HEK293T (cell line): ENCODE measurements at places on chromosomes 4 and X.

DNA sequence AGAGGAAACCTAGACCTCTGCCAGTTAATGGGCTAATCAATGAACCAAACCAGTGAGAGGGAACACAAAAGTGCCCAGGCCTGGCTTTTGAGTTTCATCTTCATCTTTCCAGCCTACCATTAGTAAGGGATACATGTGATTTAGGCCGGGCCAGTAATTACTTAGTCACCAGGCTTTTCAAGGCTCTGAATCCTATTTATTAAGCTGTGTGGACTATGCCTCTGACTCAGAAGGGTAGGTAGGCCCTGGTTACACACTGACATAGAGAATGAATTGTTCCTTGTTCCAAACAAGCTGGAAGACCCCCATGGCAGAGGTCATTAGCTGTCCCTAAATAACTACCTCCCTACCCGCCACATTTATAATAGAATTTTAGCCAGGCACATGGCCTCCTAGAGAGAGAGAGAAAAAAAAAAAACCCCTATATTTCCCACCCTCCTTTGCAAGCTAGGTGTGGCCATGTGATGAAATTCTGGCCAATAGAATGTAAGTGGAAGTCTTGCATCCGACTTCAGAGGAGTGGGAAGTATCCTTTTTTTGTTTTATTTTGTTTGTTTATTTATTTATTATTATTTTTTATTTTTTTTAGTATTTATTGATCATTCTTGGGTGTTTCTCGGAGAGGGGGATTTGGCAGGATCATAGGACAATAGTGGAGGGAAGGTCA, 112.3 kb upstream of the BCOR start:
- DNase-seq: no peak

- DNase-seq: no peak
Observed at GRCh38 chr4:13765539-13765938, 138.0 kb upstream of the BOD1L1 start.

DNA sequence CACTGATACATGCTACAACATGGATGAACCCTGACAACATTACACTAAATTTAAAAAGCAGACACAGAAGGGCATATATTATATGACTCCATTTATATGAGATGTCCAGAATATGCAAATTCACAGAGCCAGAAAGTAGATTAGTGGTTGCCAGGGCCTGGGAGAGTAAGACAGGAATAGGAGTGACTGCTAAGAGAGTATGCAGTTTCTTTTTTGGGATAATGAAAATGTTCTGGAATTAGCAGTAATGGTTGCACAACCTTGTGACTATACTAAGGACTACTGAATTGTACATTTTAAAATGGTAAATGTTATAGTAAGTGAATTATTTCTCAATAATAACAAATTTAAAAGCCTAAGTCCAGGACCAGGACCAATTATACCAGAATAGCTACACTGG, 29.5 kb upstream of the NUP54 start:
- DNase-seq: no peak

DNA sequence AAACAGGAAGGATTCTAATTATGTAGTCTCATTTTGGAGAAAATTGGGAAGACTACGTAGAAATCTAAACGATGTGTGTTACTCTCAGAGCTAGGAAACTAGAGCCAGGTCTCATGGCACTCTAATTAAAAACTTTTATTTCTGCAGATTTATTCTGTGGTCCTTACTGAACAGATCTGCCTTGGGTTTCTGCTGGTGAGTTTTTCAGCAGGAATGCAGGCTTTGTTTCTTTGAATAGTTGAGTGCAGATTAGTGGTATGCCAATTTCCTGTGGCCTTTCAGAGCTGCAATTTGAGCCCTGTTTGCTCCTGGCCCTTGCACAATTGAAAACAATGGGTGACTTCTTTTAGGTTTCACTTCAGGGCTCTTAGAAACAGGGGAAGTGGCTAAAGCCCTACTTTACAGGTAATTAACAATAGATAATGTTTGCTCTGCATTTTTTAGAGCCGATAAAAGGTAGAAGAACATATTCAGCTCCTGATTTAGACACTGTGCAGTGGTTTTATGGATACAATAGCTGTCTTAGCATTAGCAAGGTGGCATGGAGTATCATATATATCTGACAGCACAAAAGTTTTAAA, 21.8 kb downstream of the SPRY1 start:
- no peak for DNase-seq

DNA sequence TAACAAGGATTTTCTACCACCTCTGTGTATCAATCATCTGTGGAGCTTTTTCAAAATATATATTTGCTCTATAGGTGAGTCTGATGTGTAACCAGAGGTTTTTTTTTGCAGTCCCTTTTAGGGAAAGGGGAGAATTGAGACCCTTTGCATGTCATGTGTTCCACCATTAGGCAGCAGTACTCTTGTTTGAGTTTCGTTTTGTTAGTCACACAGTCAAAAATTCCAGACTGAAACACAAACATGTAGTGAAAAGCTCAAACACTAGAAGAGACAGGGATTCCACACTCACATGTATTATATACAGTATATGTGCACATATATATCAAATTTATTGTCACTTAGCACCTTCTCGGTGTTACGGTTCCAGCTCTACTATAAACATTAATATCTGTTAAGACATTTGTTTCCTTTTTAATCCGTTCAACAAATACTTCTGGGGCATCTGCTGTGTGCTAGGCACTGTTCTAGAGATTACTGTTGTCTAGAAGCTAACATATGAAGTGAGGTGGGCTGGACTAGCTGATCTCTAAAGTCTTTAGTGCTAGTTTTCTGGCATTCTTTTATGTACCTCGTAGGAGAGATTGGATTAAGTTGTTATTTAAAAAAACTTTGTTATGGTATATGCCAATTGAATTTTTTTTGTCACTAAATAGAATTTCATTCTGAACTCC, 5.5 kb downstream of the USP9X start:
- no peak for DNase-seq

- no peak for DNase-seq
Observed at GRCh38 chr4:98539299-98539698, 119.1 kb downstream of the TSPAN5 start.

- no peak for DNase-seq
Observed at GRCh38 chrX:9091258-9091657, 57.3 kb upstream of the FAM9B start.

DNA sequence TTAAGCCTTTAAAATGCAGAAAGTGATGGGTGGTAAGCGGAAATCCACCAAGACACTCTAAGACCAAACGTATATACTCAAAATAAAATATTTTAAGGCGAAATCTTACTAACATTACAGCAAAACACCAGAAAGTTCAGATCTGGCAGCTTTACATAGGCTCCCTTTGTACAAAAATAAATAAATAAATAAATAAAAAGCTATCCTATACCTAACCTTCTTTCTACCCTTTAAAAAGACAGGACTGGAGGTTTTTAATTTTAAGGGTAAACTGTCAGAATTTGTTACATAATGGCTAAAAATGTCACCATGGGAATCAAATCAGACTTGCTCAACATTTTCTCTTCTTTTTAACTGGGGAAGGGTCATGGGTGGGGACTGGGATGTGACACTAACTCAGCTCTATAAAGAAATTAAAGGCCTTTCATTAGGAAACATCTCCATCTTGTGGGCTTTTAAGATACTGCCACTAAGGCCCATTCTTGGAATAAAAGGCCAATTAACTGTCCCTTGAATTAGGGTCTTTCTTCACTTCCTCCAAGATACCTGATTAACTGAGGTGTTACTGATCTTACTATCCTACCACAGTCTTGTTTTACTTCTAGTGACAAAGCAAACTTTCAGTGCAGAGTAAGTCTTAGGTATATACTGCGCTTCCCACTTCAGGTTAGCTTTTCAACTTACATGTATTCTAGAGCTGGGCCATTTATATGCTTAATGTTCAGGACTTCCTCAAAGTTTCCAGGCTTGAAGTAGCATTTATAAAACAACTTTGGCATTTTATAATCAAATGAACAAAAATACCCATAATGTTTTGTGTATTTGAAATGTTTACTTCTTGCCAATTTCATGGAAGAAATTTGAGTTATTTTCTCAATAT, 13.3 kb downstream of the HNRNPD start:
- peak; percentile 23 for DNase-seq

DNA sequence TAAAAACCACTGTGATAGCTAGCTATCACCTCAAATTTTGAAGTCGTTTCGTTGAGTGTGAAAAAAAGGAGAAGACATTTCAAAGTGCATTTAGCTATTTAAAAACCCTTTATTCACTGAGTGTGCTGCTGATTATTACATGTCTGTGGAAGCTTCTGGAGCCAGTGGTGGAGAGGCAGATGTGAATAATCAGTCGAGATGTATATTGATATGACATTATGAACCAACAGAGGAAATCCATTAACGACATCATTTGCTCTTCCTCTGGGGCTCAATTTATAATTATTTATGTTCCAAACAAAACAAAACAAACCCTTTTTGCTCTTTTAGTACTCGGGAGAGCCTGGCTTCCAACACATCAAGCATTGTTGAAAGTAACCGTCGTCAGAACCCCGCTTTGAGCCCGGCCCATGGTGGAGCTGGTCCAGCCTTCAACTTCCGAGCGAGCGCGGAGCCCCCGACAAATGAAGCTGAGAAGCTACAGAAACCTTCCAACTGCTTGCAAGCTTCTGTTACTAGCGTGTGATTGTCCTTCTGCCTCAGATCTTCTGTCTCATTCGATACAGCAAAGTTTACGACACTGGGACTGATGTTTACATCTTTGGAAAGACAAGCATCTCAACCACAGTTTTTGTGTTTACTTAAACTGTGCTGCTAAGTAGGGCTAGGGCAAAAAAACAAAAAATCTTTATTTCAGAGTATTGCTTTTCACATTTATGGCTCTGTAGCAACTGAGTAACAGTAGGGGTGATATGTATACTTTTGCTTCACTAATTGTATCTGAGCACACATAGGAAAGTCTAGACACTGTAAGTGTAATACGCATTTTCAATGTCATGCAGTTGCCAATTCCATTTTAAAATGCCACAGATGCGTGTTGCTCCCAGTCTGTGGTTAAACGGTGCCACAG, 111.9 kb downstream of the STOX2 start:
- peak; percentile 6 for DNase-seq

DNA sequence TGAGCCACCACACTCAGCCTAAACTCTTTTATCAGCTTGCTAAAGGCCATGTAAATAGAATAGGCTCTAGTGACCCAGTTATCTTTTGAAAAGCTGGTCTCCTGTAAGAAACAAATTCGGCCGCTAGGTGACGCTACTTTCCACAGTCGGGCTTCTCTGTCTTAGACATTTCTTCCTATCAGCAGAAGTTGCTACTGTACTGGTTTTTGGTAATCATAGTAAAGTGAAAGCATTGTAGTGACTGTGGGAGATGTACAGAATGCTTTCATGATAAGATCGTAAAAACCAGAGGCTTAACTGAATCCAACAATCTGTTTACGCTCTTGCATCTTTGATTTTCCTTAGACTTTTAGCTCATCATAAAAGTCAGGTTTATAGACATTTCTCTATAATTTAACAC, 82.6 kb downstream of the GK start:
- peak; percentile 59 for DNase-seq

GRCh38 chr4:121156822-121157769, 7.0 kb downstream of the TNIP3 start:
- DNase-seq: peak; percentile 68

DNA sequence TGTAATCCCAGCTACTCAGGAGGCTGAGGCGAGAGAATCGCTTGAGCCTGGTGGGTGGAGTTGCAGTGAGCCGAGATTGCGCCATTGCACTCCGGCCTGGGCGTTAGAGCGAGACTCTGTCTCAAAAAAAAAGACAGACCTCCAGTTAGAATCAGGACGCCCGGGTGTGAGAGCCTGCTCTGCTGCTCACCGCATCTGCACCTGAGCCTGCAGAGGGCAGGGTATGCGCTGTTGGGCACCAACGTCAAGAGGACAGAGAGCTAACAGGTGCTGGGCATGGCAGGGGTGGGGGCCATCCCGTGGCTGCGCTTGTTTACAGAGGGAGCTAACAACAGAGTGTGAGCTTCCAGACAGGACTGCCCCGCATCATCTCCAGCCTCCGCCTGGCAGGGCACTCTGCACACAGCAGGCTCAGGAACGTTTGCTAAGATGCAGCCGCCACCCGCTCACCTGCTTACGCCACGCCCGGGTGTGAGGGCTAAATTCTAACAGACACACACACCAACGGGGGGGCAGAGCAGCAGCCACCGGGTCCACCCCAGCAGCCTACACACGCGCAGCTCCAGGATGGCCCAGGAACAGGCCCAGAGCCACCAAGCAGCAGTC, 50.0 kb upstream of the CPLX1 start:
- DNase-seq: no peak

GRCh38 chr4:141389649-141390048, 169.0 kb downstream of the ZNF330 start:
- DNase-seq: no peak

DNA sequence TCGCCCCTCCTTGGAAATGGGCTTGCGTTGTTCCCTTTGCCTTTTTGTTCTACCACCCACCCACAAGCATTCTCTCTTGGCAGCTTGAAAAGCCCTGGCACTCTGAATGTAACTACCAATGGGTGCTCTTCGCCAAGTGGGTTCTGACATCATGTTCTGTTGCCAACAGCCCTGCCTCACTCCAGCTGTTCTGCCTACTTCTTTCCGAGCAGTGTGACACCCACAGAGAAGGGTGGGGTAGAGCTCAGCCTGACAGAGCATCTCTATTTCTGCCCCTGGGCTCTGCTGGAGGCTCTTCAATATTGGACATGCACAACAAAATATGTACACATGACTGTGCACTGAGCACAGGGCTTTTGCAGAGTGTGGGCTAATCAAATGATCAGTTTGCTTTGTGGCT, 15.6 kb upstream of the EXOSC9 start:
- no peak for DNase-seq

- DNase-seq: peak; percentile 89
Observed at GRCh38 chr4:56821381-56822243, at the start of gene SPINK2. SPINK2 (minus strand) TSS chr4:56821701; CDS start chr4:56821662, 39 bp downstream.

DNA sequence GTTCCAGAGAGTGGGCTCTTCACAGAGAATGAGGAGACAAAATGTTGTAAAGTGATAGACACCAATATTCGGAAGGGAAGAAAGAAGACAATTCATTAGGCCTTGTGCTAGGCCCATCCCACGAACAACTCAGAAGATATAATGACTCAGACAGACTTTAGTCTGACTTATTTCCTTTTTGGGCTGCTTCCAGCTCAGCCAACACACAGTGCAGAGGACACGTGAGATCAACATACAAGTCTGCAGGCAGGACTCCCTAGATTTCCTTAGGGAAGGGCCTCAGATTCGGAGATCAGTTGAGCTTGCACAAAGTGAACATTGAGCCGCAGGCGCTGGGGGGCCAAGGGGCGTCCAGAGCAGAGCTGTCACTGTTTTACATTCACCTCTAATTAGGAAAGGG, 290.7 kb upstream of the TENM3 start:
- DNase-seq: no peak

- DNase-seq: no peak
Observed at GRCh38 chr4:23814996-23815660, 74.7 kb downstream of the PPARGC1A start.

GRCh38 chrX:17713288-17713687, 24.0 kb upstream of the SCML1 start:
- no peak for DNase-seq

- DNase-seq: no peak
Observed at GRCh38 chr4:10106421-10107039, 10.1 kb downstream of the WDR1 start.

- DNase-seq: no peak
Observed at GRCh38 chrX:11172415-11172814, 61.3 kb downstream of the HCCS start.

- no peak for DNase-seq
Observed at GRCh38 chrX:106626789-106627188, 15.0 kb downstream of the RADX start.

- peak; percentile 69 for DNase-seq
Observed at GRCh38 chr4:77994194-77994721, 62.9 kb upstream of the FRAS1 start.

- no peak for DNase-seq
Observed at GRCh38 chr4:143355540-143356217, 19.0 kb downstream of the GAB1 start.
